ENCODE measurements at places on chromosomes 11 and 22.

- DNase-seq, result peak; percentile 50
Observed at GRCh38 chr11:27697679-27698275, 2.5 kb downstream of the BDNF start.

DNA sequence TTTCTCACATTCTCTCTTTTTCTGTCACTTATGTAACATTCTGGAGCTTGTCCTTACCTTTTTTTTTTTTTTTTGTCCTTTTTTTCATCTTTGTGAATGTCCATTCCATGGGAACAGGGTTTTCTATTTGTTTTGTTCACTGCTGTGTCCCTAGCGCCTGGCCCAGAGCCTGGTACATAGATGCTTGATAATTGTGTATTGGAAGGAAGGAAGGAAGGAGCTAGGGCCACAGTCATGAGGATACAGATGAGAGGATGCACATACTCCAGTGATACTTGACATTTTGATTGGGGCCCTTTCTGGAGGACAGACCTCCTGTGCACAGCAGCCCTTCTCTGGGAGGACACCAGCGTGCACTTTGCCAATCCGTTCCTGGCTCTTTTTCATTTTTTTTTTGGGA lies 68.9 kb downstream of the KIAA1671 start:
- DNase-seq, result no peak

DNA sequence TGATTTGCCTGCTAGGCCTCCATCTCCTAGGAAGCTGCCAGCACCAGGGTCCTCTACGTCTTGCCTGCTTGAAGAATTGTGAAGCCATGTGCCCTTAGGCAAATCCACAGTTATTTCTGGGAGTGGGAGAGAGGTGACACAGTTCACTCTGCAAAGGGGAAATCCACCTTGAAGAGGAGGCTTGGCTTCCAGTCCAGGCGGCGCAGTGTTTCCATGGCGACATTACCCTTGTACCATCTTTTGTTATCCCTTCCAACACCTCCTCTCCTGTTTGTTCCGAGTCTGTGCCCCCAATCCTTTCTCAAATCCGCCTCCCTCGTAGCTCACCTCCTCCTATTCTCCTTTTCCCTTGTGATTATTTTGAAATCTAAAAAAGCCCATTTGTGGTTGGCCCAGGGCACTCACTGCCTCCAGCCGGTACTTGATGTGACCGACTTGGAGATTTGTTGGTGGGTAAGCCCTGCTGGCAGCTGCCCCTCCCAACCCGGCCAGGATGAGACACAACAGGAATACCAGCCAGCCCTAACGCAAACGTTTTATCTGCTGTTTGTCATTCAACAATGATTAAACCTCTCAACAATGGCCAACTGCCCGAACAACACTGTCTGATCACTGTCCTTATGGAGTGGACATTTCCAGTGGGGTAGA lies 18.4 kb downstream of the SYT13 start:
- no peak for DNase-seq

- DNase-seq, result peak; percentile 80
Observed at GRCh38 chr11:46279126-46280099, 2.0 kb downstream of the CREB3L1 start.

DNA sequence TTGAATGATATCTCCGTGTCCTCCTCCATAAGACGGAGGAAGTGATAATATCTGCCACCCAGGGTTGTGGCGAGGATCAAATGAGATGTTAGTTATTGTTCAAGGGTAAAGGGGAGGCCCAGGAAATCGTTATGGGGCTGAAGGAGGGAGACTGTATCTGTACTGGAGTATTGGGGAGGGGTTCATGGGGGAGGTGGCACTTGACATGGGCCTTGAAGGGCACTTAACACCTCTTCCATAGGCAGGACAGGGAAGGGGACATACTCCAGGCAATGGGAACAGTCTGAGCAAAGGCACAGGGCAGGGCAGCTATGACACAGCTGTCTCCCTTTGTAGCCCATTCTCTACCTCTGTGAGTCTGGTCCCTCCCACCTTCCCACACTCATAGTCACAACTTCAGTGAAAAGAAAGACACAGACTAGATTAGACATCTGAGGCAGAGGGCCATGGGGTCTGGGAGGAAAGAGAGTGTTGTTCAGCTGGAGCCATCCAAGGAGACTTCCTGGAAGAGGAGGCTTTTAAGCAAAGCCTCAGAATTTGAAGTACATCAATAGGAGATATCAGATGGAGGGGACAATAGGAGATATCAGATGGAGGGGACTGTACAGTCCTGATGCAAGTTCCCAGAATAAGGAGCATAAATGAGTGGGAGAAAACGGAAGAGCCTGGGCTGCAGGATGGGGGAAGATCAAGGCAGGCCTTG lies 15.8 kb upstream of the DGKZ start:
- DNase-seq, result no peak

GRCh38 chr11:3157381-3158130 lies 7.6 kb downstream of the OSBPL5 start:
- DNase-seq, result no peak

DNA sequence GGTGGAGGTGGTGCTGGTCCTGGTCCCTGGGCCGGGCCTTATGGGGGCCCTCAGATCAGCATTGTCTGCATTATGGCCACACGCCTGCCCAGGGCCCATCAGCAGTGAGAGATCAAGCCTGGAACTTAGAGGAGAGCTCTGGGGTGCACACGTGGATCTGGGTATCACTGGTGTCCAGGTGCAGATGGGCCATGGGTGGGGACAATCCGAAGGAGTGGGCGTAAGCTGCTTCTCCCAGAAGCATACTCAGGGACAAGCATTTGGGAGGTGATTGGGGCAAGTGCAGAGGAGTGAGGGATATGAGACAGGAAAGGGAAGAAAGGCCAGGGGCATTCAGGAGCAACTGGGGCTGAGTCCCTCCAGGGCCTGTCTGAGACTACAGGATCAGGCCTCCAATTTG lies 84.3 kb downstream of the CSNK2A3 start:
- no peak for DNase-seq

GRCh38 chr11:63710476-63711217 lies 29.3 kb downstream of the RTN3 start:
- DNase-seq, result peak; percentile 69

DNA sequence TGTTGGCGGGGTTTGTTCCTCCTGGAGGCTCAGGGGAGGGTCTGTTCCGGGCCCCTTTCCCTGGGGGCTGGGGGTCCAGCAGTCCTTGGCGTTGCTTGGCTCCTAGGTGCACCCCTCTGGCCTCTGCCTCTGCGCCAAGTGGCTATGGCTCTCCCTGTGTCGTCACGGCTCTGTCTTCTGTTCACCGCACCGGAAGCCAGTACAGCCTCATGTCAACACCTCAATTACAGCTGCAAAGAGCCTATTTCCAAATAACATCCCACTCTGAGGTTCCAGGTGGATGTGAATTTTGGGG lies 64.8 kb downstream of the CELSR1 start:
- no peak for DNase-seq
